ENCODE measurements at places on chromosomes 2 and 18. TPM values are rescaled to one million over a fixed set of nuclear protein-coding genes. Genes with fewer than 3 reads are reported as not detected.
A peak's percentile ranks its signal among the peaks of the same experiment; 100 is the strongest.

ME2 gene
- total RNA-seq = 77.2 TPM

SLC25A52 gene
- total RNA-seq = not detected

B3GNT7 gene
- 0.49 TPM for total RNA-seq

DNA sequence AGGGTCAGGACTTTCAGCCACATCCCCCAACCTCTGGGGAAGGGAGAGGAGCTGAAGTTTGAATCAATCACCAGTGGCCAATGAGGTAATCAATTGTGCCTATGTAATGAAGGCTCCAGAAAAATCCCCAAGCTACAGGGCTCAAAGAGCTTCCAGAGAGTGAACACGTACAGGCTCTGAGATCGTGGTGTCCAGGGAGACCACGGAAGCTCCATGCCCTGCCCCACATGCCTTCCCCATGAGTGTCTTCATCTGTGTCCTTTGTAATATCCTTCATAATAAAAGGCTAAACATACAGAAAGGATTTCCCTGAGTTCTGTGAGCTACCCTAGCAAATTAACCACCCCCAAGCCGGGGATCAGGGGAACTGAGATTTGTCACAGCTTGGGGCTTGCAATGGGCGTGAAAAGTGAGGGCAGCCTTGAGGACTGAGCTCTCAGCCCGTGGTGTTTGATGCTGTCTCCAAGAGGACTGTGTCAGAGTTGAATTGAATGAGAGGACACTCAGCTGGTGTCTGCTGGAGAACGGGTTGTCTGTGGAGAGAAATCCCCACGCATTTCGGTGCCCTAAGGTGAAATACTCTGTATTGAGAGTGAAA lies 25.5 kb upstream of the TUBB6 start:
- no peak for DNase-seq

RUFY4 gene
- 1.4 TPM for total RNA-seq

- DNase-seq = no peak
These were observed 81.3 kb upstream of the PIK3C3 start for GRCh38 chr18:41873730-41874129.

DNA sequence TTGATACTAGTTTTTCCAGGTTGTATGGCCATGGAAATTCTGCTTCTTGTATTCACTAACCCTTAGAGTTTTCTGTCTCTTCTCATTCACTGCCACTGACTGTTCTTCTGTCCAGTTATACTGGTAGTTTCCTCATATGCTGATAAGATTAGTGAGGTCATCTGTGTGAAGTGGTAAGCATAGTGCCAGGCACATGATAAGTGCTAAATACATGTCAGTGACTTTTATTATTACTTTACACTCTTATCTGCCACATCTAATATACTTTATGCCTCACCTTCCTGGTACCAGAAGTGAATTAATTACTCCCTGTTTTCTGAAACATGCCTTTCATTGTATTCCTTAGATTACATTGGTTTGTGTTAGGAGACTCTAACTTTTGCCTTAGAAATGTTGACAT lies 91.3 kb downstream of the NBEAL1 start:
- no peak for DNase-seq

GALM gene
- total RNA-seq = 86.0 TPM

MREG gene
- total RNA-seq = 26.7 TPM

GALR1 gene
- not detected for total RNA-seq

KHK gene
- total RNA-seq = 8.8 TPM

RNF144A gene
- total RNA-seq = 20.0 TPM

TMEM198 gene
- 2.8 TPM for total RNA-seq

GRCh38 chr18:79477711-79478483 lies 82.2 kb downstream of the NFATC1 start:
- no peak for DNase-seq

- no peak for DNase-seq
These were observed 260.4 kb upstream of the SP5 start for GRCh38 chr2:170454471-170455372.

SH3RF3 gene
- 0.06 TPM for total RNA-seq

SLC9A2 gene
- not detected for total RNA-seq

- DNase-seq = no peak
These were observed 67.5 kb upstream of the BZW1 start for GRCh38 chr2:200744201-200744602.

DNA sequence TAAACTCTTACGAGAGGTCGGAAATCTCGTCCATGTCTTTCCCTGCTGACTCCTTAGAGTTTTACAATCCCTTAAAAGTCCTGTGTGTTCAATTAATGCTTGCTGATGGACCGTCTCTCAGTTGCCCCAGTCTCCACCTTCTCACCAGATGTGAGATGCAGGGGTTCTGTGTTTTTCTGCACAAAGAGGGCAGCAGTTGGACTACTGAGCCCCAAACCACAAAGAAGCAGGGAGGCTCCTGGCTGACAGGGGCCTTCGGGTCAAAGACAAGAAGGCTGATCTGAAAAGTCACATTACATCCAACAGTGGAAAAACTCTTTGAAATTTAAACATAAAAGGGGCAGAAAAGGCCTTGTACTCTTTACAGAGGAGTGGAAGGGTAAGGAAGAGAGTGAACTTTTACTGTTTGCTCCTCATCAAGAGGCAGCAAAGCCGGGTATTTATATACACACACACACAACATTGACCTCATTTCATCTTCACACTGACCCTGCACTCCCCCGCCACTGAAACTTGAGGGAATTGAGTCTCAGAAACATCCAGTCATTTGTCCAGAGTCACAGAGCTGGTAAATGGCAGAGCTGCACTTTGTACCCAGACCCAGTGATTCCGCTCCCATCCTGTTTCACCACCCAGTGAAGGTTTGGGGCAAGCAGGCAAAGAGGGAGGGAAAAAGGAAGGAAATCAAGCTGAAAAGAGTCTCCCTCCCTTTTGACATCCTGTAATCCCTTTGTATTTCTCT lies 23.7 kb downstream of the MRPL33 start:
- DNase-seq = no peak

- no peak for DNase-seq
These were observed 367.8 kb downstream of the LRRTM1 start for GRCh38 chr2:79936715-79937114.

DNA sequence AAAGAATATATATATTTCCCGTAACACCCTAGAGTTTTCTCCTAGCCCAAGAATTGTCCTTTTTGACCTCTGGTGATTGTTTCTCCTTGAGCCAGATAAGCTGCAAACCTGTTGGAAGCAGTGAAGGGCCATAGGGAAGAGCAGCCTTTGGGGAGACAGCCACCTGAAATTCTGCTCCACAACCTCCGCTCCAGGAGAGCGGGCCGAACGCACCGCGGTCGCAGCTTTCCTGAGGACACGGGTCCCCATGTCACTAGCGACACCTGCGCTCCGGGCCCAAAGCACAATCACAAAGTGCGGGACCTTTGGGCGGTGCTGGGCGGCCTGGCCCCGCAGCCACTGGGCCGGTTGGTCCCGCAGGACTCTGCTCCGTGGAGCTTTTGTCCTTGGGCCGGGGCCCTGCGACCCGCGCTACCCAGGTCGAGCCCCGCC lies 557 bp upstream of the DSG2 start:
- DNase-seq = no peak

DNA sequence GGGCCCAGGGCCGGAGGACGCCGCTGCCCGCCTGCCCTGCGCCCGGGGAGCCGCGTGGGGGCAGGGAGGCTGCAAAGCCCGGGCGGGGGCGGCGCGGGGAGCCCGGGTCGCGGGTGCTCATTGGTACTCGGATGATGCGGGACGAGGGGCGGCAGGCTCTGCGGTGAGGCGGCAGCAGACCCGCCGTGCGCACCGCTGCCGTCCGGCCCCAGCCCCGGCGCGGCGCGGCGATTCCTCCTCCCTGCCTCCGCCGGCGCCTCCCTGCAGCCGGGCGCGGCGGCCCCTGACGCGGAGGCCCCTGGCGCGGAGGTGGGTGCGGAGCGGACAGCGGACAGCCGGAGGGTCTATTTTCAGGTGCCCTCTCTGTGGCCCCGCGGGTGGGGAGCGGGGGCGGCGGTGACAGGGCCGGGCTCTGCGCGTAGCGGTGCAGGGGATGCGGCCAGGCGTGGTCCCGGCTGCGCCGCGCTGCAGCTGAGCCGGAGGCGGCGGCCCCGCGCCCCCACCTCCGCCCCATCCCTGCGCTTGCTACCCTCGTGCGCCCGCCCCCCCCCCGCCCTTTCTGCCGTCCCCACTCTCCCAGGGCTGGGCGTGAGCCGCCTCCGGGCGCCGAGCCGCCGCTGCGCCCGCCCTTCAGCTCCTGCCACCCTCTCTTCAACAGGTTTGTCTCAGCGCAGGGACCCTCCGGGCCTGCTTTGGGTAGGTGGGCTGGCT lies 640 bp downstream of the SPTBN1 start:
- DNase-seq = no peak

LDLRAD4 gene
- total RNA-seq = 33.9 TPM

SNRPD1 gene
- total RNA-seq = 114 TPM

SKOR2 gene
- total RNA-seq = not detected

FTCDNL1 gene
- total RNA-seq = 1.8 TPM

- DNase-seq = no peak
These were observed 93.9 kb upstream of the RMDN2 start for GRCh38 chr2:37831081-37831780.

- DNase-seq = no peak
These were observed 4.2 kb downstream of the UGT1A1 start for GRCh38 chr2:233764264-233764663.

DNA sequence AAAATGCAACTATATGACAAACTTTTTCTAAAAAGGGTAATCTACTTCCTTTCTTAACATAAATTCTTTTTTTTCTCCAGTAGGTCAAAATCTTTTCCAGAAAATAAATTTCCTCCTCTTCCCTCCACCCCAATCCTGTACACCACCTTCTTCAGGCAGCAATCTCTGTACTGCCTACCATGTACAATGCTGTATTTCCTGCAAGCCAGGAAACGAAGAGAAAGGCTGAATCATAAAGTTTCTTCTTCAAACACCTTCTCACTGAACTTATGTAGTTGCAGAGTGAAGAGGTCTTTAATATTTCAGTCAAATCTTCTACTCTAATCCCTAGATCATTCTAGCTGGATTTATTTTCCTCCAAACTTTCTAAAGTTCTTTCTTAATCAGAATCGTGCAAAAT lies 18.2 kb upstream of the C2orf66 start:
- no peak for DNase-seq

LYPD1 gene
- not detected for total RNA-seq

FMNL2 gene
- total RNA-seq = 0.56 TPM

DNA sequence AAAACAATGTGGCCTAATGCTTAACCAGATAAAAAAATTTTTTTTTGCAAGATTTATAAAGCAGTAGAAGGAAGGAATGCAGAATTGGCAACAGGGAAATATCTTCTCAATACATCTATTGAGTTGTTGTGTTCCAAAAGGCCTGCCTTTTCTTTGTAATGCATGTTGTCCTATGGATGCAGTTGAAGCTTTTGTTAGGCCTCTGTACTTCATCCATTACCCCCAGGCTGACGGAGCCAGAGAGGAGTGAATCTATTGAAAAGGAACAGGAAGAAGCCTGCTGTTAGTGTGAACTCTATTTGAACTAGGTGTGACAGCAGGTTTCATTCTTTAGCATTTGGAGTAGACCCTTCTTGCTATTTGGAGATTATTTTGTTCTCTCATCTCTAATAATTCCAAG lies 56.5 kb downstream of the MTX2 start:
- no peak for DNase-seq

NEU2 gene
- not detected for total RNA-seq

DCC gene
- not detected for total RNA-seq

DNA sequence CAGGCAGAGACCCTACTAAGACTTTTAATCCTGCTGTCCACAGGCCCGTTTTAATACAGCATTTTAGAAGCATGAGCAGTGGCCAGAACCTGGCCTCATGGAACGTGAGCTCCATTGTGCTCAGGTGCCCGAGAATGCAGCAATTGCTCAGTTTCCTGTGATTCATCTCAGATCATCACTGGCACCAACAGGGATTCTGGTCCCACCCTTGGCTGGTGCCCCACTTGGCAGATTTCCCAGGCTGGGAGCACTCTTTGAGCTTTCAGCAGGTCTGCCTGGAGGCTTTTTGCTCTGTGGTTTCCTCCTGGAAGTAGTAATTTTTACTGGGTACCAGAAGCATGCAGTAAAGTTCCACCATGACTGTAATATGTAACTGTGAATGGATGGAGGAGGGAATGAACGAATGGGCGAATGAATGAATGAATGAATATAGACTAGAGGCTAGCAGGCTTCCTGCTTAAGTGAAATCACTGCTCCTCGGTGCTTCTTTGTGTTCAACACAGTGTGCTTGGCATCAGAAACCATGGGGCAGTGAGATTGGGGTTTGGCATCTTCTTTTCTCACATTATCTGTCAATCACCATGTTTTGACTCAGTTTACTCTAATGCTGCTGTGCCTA lies 312.9 kb downstream of the PRKCE start:
- no peak for DNase-seq

IHH gene
- total RNA-seq = not detected

STPG4 gene
- 0.20 TPM for total RNA-seq

- no peak for DNase-seq
These were observed 110.9 kb downstream of the LYPD6 start for GRCh38 chr2:149441255-149441654.

DNA sequence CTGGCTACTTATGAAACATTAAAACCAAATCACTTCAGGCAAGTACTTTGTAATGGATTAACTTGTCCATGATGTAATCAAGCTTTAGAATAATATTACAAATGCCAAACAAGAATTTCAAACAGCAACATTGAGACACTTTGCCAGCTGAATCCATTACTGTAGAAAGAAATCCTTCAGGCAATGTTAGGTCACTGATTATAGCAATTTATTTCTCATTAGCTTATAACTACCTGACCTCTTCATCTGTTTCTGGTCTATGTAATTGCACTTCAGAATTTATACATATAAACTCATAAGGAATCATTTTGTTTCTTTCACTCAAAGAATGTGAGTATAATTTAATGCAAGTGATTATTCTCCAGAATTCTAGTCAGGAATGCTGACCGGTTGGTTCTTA lies 692.6 kb upstream of the TMEFF2 start:
- no peak for DNase-seq

GRCh38 chr2:228056293-228057097 lies 125.0 kb downstream of the SPHKAP start:
- DNase-seq = no peak

- no peak for DNase-seq
These were observed 31.2 kb downstream of the ARHGAP25 start for GRCh38 chr2:68765739-68766375.

- peak; percentile 35 for DNase-seq
These were observed 69.9 kb downstream of the KCNG2 start for GRCh38 chr18:79867666-79868065.

DNA sequence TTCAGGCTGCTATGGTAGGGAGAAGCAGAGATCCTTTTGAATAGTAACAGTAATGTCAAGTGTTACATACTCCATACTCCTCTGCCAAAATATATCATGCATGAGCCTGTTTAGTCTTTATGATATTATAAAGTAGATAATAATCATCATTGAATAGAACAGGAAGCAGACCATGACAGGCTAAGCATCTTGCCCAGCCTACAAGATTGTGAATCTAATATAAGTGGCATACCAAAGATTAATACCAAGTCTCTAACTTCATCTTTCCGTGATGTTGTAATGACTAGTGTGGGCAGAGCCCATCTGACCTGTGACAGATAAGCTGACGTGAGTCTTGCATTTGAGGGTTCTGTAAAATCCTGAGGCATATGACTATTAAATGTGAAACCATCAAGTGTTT lies 13.1 kb downstream of the NDUFB3 start:
- DNase-seq = no peak
